NCI-H2171 (cell line): ENCODE measurements at places on chromosomes 1 and 21.

DNA sequence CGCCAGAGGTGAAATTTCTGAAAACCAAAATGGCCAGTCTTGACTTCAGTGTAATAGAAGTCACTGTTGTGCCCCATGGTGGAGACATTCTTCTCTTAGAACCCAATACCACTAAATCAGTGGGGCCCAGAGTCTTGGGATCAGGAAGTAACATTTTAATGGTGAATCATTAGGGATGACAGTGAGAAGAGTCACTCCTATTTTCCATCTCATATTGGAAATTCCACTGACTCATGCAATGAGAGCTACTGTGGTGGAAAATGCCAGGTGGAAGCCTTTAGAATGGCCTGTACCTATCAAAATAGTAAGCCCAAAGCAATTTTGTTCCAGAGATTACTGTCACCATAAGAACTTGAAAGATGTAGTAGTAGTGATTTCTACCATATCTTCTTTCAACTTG lies 20.6 kb upstream of the PPM1J start:
- no peak for DNase-seq

DNA sequence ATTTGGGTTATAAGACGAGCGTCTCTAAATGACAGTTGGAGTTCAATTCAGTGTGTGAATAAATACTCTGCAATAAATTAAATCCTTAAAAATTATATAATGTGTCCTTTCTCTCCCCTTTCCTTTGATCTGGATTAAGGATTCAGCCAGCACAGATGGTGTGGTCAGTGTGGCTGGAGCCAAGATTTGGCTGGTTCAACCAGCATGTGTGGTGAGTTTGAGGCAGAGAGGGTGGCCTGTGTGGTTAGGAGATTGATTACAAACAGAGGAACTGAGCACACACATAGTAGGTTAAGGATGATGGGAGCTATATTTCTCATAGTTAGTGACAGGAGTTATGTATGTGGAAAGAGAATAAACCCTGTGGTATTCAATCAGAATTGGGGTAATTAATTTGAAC lies 14.2 kb upstream of the AMIGO1 start:
- DNase-seq: no peak

GRCh38 chr1:232280910-232281309 lies 349.0 kb downstream of the SIPA1L2 start:
- DNase-seq: no peak

DNA sequence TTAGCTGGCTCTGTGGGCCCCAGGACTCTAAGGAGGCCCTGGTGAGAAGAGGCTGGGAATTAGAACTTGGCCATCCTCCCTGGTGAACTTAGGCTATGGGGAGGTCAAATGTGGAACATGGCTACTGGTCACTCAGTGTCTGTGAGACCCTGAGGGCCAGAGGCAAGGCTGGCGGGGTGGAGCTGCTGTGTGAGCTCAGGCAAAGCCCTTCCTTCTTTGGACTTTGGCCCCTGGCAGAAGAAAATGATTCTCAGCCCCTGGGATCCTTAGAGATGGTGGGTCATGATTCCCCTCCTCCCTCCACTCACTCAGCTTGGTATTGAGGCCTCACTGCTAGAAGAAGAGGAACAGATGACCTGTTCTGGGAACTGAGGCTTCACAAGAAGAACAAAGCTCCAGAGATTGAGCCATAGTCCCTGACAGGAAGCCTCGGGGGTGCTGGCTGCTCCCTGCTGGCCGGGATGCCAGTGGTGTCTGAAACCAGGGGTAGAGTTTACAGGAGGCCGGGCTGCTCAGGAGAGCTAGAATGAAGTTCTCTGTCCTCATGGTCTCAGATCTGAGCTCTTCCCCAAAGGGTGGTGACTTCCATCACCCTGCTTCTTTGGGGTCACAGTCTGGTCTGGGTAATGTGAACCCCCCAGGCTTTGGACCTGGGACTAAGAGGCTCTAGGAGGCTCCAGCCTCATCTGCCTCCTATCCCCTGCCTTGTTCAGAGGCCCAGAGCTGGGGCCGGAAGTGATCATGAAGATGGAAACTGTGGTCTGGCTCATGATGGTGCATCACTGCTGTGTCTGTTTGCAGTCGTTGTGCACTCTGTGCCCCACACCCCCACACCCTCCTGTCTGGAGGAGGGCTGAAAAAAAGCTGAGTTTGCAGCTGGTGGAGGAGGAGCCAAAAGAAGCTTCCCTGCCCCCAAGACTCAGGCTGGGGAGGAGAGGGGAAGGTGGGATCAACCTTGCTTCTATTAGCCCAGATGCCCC lies 905 bp downstream of the BTBD19 start:
- DNase-seq: no peak

DNA sequence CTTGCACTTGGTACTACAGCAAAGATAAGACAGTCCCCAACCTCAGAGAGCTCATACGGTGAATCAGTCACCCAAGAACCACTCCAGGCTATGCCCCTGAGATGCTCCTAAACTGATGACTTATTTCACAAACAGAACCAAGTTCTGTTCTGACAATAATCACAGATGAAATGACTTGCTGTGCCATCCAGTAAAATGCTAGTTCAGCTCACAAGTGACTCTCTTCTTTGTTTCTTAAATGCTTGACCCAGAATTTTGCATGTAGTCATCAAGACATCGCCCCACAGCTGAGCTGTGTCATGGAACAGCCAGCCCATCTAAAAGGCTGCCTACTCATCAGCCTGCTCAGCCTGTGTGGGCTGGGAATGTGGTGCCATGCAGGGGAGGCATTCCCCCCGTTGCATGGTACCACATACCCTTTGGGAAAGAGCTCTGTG lies 6.1 kb upstream of the SLC19A2 start:
- no peak for DNase-seq

- DNase-seq: no peak
These were observed 72.9 kb downstream of the IVNS1ABP start for GRCh38 chr1:185244015-185244747.

DNA sequence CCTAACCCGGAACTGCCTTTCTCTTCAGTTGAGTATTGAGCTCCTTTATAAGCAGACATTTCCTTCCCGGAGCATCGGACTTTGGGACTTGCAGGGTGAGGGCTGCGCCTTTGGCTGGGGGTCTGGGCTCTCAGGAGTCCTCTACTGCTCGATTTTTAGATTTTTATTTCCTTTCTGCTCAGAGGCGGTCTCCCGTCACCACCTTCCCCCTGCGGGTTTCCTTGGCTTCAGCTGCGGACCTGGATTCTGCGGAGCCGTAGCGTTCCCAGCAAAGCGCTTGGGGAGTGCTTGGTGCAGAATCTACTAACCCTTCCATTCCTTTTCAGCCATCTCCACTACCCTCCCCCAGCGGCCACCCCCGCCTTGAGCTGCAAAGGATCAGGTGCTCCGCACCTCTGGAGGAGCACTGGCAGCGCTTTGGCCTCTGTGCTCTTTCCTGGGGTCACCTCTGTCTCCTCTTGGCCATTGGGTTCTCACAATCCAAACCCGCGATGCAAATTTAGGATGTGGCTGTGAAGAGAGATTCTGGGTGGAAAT lies 3.7 kb downstream of the OLIG2 start:
- DNase-seq: no peak

DNA sequence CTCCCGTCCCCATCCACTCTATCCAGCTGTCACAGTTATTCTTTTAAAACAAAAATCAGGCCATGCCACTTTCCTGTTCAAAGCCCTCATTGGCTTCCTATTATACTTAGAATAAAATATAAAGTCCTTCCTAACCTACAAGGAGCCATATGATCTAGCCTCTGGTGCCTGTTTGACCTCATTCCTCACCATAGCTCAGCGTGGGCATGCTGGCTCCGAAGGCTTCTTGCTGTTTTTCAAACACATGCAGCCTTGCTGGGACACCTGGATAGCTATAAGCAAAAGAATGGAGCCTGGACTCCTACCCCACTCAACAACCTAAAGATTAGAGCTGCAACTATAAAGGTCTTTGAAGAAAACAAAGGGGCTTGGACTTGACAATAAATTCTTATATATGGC lies 23.7 kb downstream of the DHCR24 start:
- DNase-seq: no peak

GRCh38 chr1:30752651-30752908 lies 5.0 kb downstream of the LAPTM5 start:
- DNase-seq: no peak

GRCh38 chr1:170471398-170472053 lies 60.4 kb upstream of the GORAB start:
- DNase-seq: no peak

DNA sequence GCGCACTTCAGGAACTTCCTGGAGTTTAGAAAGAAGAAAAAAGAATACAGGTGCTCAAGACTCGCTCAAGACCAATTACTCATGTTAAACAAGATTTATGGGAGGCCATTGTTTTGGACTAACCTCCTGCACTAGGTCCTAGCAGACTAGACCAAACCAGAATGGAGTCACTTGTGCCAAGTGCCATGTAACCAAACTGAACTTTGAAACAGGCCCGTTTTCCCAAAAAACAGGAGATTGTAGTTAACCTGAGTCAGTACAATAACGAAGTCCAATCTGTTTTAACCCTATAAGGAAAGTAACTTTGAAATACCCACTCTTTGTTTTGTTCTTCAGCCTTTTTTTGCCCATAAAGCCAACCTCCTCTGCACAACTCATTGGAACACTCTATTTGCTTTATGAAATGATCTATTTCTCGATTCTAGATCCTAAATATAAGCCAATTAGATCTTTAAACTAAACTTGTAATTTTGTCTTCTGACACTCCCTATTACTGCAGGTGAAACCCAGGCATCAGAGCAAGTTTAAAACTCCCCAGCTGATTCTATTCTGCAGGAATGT lies 695 bp upstream of the NTPCR start:
- no peak for DNase-seq

GRCh38 chr1:100322436-100323211 lies 29.7 kb upstream of the CDC14A start:
- DNase-seq: no peak

DNA sequence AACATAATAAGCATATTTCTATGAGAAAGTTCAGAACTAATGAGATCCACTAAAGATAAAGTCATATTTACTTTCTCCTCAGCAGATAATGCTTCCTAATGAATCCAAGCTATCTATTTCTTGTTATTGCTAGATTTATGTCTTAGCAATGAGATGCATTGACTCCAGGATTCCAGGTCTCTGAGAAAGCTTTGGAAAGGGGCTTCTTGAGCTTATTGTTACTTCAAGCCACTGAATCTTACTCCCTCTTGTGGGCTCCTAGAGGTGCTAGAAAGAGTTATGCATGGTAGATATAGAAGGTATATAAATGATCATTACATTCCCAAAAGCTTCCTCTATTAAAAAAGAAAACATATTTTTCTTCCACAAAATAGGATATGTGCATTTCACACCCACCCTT lies 246.4 kb upstream of the ADAMTS5 start:
- peak; percentile 3 for DNase-seq

GRCh38 chr1:94971491-94971924 lies 44.6 kb upstream of the CNN3 start:
- DNase-seq: no peak
